ENCODE measurements at places on chromosomes 13 and 19.

DNA sequence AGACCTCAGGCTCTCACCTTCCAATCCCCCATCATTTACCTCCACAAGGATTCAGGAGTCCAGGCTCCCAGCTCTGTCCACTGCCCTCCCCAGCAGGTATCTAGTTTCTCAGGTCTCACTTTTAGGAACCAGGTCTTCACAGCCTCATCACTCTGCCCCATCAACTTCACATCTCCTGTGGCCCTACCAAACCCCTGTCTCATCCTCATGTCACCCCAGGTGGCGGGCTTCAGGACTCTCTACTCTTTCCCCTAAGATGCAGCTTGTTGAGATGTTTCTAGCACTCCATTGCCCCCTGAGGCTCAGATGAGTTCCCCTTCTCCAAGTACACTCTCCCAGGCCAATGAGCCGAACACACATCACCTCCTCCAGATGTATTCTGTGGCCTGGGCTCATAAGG lies 1.5 kb downstream of the PPFIA3 start:
- no peak for DNase-seq

DNA sequence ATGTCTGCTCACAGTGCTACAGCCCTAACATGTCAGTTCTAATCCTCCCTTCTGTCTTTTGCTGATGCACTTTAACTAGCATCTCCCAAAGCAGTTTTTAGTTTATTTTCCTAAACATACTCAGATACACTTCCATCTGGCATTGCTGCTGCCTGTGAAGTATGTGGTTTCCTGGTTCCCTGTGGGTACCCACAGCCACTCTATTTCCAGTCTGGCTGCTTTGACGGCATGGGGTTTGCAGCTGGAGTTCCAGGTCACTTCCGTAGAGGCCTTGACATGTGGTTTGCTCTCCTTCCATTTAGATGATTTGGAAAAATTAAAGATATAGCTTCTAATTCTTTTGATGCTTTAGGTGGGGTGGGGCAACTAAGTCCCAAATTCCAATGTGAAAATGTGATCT lies 375.5 kb downstream of the PCDH20 start:
- DNase-seq: no peak

GRCh38 chr19:45978156-45978555 lies 4.5 kb upstream of the NOVA2 start:
- DNase-seq: no peak

- no peak for DNase-seq
Measured at GRCh38 chr19:29976151-29976943, 34.3 kb downstream of the URI1 start.

GRCh38 chr13:19596960-19597361 lies 35.6 kb upstream of the TPTE2 start:
- DNase-seq: peak; percentile 68

DNA sequence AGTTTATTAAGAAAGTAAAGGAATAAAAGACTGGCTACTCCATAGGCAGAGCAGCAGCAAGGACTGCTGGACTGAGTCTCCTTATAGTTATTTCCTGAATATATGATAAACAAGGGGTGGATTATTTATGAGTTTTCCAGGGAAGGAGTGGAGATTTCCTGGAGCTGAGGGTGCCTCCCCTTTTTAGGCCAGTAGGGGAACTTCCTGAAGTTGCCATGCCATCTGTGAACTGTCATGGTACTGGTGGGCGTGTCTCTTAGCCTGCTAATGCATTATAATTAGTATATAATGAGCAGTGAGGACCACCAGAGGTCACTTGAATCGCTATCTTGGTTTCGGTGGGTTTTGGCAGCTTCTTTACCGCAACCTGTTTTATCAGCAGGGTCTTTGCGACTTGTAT lies 13.5 kb downstream of the ZSCAN5A start:
- no peak for DNase-seq

DNA sequence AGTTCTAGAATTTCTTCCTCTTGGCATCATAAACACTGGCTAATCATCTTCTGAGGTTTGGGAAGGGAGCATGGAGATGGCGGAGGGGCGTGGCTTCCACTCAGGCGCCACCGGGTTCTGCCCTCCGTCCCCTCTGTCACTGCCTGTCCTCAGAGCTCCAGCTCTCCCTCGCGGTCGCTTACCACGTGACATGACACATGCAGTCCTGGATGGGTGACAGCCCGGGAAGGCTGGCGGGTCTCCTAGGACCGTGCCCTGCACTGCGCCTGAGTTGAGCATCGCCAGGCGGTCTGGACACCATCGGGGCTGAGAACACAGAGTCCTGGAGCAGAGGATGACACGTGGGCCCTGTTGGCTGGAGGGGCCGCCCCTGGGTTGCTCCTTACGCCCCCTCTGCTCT lies 123.3 kb downstream of the RAB20 start:
- no peak for DNase-seq

Data from A549 (cell line).